ENCODE measurements at places on chromosomes 13 and 19. TPM values are rescaled to one million over a fixed set of nuclear protein-coding genes. Genes with fewer than 3 reads are reported as not detected.

TPM4 gene
- 53.6 TPM for polyA plus RNA-seq

ZNF224 gene
- polyA plus RNA-seq: 15.2 TPM

C1QTNF9B gene
- not detected for polyA plus RNA-seq

SSC5D gene
- not detected for polyA plus RNA-seq

NCR1 gene
- polyA plus RNA-seq: not detected

PROZ gene
- polyA plus RNA-seq: not detected

NLRP8 gene
- polyA plus RNA-seq: not detected

PLA2G4C gene
- polyA plus RNA-seq: 10.2 TPM

USHBP1 gene
- polyA plus RNA-seq: not detected

UHRF1 gene
- polyA plus RNA-seq: 0.07 TPM

LGALS14 gene
- polyA plus RNA-seq: not detected

TARM1 gene
- polyA plus RNA-seq: not detected

C1QTNF9 gene
- polyA plus RNA-seq: not detected

TMEM221 gene
- polyA plus RNA-seq: not detected

DNA sequence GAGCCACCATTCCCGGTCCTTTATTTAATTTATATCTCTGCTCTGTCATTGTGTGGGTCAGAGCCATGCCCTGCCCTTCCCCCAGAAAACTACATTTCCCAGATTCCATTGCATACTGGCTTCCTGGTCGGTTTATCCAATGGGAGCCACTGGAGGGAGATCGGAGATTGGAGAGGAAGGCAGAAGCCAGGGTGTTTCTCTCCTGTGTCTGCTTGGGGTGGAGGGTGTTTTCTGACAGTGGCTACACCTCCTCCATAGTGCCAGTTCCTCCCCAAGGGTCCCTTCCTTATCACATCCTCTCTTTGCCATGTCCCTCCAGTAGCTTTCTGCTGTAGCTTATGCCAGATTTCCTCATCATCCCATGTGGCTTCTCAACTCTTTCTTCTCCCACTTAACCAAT, 19.0 kb downstream of the OLFM2 start:
- no peak for DNase-seq
- H3K4me3 ChIP-seq: no peak overlapping the region
- peaks cover 53% of the 10 kb centered on the region for H3K27me3 ChIP-seq

DNA sequence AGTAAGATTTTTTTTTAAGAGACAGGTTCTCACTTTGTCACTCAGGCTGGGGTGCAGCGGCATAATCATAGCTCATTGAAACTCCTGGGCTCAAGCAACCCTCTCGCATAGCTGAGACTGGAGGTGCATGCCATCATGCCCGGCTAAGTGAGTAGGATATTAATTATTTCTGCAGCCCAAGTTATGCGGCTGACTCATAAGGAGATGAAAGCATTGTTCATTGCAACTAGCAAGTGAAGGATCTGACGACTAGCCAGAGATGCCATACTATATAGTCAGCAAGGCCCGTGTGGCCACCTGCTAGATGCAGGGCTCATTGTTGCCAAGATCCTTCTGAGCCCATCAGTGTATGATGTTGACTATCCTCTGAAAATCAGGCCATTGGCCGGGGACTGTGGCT, 45.2 kb downstream of the ABCC4 start:
- no peak for DNase-seq
- H3K36me3 ChIP-seq: peaks cover 3% of the 10 kb centered on the region

- H3K36me3 ChIP-seq: peaks cover 22% of the 10 kb centered on the region
- no peak overlapping the region for H3K4me3 ChIP-seq
- peaks cover 7% of the 10 kb centered on the region for H3K4me1 ChIP-seq
- no peaks in the 10 kb centered on the region for H3K27me3 ChIP-seq
Measured at GRCh38 chr19:11016631-11017030, 55.8 kb downstream of the SMARCA4 start.

DNA sequence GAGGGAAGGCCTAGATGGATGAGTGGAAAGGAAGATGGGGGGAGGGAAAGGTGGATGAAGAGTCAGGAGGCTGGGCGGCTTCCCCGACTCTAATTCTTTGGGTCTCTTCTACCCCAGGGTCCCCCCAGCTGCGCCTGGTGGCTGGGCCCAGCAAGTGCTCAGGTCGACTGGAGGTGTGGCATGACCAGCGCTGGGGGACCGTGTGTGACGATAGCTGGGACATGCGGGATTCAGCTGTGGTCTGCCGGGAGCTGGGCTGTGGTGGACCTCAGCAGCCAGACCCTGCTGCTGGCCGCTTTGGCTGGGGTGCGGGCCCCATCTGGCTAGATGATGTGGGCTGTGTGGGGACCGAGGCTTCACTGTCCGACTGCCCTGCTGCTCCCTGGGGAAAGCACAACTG, 9.5 kb downstream of the SSC5D start:
- H3K36me3 ChIP-seq: no peaks in the 10 kb centered on the region
- H3K27me3 ChIP-seq: peaks cover 12% of the 10 kb centered on the region
- DNase-seq: no peak
- peaks cover 22% of the 10 kb centered on the region for H3K4me1 ChIP-seq
- H3K27ac ChIP-seq: no peak overlapping the region

- no peak overlapping the region for H3K4me3 ChIP-seq
- H3K27ac ChIP-seq: no peak overlapping the region
- no peaks in the 10 kb centered on the region for H3K36me3 ChIP-seq
- H3K27me3 ChIP-seq: no peaks in the 10 kb centered on the region
Measured at GRCh38 chr19:30848636-30849425, 476.6 kb downstream of the ZNF536 start.

GRCh38 chr13:94182185-94182761, 297.2 kb downstream of the DCT start:
- peaks cover 6% of the 10 kb centered on the region for H3K4me1 ChIP-seq
- no peak overlapping the region for H3K27ac ChIP-seq
- no peaks in the 10 kb centered on the region for H3K36me3 ChIP-seq
- no peak for DNase-seq

- no peak overlapping the region for H3K27ac ChIP-seq
- no peak overlapping the region for H3K4me3 ChIP-seq
- no peak for DNase-seq
- no peaks in the 10 kb centered on the region for H3K27me3 ChIP-seq
Measured at GRCh38 chr13:99191900-99192399, 8.7 kb upstream of the UBAC2 start.

DNA sequence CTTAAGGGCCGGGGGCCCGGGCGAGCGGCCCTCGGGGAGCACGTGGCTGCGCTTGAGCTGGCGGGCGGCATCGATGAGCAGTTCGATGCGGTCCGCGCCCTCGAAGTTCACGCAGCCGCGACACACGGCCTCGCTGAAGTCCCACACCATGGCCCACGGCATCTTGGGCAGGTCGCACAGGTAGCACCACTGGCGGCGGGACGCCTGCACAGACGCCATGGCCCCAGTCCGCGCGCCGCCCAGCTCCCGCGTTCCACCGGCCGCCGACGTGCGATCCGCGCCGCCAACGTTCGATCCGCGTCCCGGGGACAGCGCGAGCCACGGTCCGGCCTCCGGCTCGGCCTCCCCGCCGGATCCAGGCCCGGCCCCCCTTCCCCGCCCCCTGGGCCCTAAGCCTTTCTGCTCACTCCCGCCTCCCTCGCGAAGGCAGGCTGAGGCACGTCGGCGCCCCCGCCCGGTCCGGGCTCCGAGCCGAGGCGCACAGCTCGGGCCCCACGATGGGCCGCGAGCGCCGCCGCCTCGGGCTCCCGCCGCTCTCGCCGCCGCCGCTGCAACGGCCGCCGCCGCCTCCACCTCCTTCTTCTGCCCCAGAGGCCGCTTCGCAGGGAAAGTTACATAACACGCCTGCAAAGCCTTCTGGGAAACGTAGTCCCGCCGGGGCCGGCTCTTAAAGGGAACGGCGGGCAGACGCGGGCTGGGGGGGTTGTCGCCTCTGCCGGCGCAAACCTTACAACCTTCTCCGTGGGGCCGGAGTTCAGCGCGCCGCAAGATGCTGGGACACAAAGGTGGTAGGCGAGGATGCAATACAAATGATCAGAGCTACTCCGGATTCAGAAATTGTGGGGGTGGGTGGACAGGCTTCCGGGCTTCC, at the start of gene IRF2BP1:
TSS of gene IRF2BP1 (minus strand) at position 586 of the 871 bp plus-strand sequence. CDS start at position 219, 367 bp downstream.
- peak; percentile 90 for DNase-seq
- peaks cover 7% of the 10 kb centered on the region for H3K36me3 ChIP-seq
- H3K4me1 ChIP-seq: peaks cover 23% of the 10 kb centered on the region
- H3K27me3 ChIP-seq: peaks cover 3% of the 10 kb centered on the region

DNA sequence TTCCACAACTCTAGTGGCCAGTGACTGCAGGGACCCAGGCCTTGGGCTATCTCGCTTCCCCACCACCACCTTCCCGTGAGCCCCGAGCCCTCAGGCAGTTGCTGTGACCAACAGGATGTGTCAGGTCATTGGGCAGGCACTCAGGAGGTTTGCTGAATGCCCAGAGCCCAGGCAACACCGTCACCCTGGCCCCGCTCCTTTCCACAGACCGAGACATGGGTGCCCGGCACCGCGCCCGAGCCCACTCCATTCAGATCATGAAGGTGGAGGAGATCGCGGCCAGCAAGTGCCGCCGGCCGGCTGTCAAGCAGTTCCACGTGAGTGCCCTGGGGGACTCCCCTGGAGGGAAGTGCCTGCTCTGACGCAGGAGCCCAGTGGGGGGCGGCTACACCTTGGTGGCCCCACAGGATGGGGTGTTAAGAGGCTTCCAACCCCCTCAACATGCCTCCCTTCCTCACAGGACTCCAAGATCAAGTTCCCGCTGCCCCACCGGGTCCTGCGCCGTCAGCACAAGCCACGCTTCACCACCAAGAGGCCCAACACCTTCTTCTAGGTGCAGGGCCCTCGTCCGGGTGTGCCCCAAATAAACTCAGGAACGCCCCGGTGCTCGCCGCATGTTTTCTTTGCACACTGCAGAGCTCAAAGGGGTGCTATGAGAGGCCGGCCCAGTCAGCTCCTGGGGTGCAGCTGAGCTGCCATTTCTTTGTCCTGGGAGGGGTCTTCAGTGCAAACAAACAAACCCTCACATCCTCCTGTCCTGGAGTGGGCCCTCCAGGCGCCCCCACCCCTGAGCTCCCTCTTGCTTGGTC, 3.2 kb downstream of the RPL18A start:
- H3K27ac ChIP-seq: peak overlapping the region; percentile 94
- H3K36me3 ChIP-seq: no peaks in the 10 kb centered on the region
- H3K4me3 ChIP-seq: peak overlapping the region; percentile 96

DNA sequence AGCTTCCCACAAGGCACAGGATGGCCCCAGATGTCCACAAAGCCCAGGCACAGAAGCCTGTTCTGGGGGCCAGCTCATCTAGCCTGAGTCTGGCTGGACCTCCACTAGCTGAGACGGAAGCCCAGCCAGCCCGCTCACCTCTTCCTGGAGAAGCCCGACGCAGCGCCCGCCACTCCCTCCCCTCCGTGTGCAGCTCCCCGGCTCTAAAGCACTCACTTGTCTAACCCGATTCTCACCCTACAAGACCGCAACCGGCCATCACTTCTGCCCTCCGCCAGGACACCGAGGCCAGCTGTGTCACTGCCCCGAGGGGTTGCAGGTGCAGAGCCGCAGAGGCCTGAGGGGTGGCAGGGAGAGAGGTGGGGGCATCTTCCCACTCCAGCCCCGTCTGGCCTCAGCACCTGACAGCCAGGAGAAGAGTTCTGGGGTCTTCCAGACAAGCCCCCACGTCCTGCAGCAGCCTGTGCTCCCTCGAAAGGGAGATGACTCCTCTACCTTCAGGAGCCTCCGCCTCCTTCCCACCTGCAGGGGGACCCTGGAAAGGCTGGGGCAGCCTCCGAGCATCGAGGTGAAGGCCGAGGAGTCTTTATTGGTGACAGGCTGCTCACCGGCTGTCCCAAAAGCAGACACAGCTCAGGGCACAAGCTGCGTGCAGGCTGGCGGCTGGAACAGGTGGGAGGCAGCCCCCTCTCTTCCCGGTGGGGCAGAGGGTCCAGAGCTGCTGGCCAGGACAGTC, 5.9 kb upstream of the DIRAS1 start:
- no peak overlapping the region for H3K27ac ChIP-seq
- no peaks in the 10 kb centered on the region for H3K27me3 ChIP-seq
- DNase-seq: no peak

- peaks cover 8% of the 10 kb centered on the region for H3K4me1 ChIP-seq
- peaks cover 40% of the 10 kb centered on the region for H3K27me3 ChIP-seq
- peaks cover 7% of the 10 kb centered on the region for H3K36me3 ChIP-seq
Measured at GRCh38 chr19:11673608-11674041, 65.1 kb downstream of the ZNF823 start.

DNA sequence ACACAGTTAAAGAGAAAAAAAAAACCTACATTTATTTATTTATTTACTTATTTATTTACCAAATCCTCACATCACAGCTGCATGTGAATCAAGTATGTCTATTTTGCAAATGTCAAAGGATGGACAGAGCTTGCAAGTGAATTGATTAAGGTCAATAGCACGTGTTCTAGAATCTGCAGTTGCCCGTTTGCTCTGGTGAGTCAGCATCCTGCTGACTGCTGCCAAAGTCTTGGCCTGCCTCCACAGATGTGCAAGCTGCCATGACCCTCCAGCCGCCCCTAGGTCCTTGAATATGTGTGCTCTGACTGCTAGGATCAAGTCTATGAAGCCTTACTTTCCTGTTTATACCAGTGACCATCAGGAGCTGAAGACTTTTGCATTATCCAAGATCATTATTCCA, 320.6 kb downstream of the GPC5 start:
- H3K27me3 ChIP-seq: no peaks in the 10 kb centered on the region
- no peak overlapping the region for H3K27ac ChIP-seq
- H3K4me3 ChIP-seq: no peak overlapping the region
- H3K4me1 ChIP-seq: no peaks in the 10 kb centered on the region

DNA sequence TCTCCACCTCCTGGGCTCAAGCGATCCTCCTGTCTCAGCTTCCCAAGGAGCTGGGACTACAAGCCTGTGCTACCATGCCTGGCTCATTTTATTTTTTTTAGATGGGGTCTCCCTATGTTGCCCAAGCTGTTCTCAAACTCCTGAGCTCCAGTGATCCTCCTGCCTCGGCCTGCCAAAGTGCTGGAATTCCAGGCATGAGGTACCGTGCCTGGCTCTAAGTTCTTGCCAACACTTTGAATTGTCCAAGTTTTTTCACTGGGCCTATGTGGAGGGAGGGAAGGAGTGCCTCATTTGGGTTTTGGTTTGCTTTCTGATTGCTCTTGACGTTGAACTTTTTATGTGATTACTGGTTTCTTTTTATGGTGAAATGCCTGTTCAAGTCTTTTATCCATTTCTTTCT, 4.4 kb upstream of the UNC13A start:
- no peak for DNase-seq
- peaks cover 8% of the 10 kb centered on the region for H3K36me3 ChIP-seq
- H3K4me1 ChIP-seq: peaks cover 7% of the 10 kb centered on the region
- peaks cover 39% of the 10 kb centered on the region for H3K27me3 ChIP-seq
- H3K4me3 ChIP-seq: no peak overlapping the region

All from naive B cell (primary cell).